Left kidney (tissue), 8 donors: ENCODE measurements at places on chromosomes 6 and 20. TPM values are rescaled to one million over a fixed set of nuclear protein-coding genes. Genes with fewer than 3 reads are reported as not detected.

DNA sequence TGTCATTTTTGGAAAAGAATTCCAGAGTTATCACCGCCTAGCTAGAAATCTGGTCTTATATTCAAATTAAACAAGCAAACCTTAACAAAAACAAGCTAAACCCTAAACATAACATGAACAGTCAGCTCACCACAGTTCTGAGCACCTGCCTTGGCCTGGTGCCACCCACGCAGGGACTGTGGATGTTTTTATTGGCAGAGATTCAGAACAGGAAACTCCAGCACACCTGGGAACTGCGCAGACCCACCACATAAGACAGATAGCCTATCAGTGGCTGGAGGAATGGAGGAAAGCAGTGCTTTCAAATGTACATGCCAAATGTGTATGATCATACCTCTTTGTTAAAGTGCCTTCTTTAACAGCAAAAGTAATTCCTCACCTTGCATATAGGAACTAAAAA, 8.9 kb downstream of the SLC16A10 start:
- no peak for DNase-seq

CARMIL1 gene
- polyA plus RNA-seq, result 106 TPM

DNA sequence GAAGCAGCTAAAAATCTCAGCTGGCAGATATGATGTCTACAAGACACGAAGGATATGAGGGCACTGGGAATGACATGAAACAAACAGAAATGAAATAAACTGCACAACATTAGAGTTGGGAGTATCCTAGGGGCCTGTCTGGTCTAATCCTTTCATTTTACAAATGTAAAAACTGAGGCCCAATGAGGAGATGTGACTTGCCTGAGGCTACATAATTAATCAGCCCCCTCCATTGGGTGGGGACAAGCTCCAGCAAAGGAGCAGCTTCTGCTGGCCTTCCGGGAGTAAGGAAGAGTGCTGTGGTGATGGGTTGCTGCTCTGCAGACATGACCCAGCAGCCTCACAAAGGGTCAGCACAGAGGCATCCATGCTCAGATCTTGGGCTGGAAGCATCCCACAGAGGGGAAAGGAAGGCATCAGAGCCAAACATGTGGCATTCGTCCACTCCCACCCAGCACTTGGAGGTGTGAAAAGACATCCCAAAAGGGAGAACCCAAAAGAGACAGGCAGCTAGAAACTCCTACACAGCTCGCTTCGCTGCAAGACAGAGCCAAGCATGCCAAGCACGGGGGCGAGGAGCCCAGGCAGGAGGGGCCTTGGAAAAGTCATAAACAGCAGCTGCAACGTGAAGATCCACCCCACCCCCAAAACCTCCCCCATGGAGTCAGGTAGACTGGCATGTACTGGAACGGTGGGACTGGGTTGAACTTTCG, 183.7 kb downstream of the UNC5CL start:
- DNase-seq, result no peak

GRCh38 chr6:153092082-153093013, 38.7 kb downstream of the RGS17 start:
- no peak for DNase-seq

GRCh38 chr6:52499026-52499425, 77.8 kb downstream of the TRAM2 start:
- no peak for DNase-seq
